ENCODE measurements at places on chromosomes 5 and 9.

DNA sequence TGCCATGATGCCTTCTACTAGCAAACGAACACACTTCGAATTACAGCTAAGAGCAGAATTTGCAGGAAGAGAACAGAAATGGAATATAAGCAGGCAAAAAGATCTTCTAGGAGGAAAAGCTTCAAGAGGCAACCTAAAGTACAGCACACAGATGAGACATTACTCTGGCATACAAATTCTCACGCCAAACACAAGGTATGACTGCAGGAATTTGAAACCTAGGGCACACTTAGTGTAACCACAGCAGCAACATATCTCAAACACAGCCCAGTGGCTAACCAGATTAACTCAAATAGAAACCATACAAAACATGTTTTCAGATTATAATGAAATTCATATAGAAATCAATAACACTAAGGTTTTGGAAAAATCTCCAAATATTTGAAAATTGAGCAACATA is 481.0 kb upstream of the RGMB start:
- DNase-seq = no peak

DNA sequence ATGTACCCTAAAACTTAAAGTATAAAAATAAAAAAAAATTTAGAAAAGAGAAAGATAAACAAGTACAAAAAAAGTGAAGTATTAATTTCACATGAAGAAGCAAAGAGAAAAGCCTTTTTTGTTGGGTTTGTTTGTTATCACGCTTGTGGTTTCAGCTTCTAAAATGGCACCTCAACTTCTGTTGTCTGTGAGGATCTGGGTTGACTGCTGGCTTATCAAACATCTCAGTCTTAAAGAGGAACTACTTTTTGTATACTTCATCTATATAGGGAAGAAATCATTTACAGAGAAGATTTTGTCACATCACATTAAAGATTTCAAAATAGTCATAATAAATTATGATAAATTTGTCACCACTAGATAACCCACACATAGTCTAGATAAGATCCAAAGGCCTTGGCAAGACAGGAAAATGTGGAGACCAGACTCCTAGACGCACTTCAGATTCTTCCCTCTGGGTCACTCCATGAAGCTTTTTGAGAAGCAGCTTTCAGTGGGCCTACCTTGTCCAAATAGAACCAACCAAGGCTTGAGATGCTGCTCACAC is 8.8 kb upstream of the ADGRV1 start:
- no peak for DNase-seq

DNA sequence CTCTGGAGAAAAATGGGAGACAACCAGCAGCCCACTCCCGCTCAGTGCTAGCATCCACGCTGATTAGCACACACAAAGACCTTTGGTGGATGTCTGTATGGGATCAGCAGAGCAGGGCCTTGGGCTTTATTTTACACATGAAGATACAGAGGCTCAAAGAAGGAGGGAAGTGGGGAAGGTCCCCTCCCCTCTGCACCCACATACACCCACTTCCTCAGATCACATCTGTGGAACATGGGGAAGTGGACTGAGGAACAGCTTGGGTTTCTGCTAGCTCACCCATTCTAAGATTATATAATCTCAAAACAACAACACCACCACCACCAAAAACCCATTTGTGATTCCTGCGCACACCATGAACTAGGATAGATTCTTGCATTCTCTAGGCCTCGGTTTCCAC is 14.0 kb downstream of the GGTA1 start:
- no peak for DNase-seq

GRCh38 chr9:80797101-80797829 is 892.1 kb downstream of the TLE1 start:
- DNase-seq = no peak

- DNase-seq = no peak
Observed at GRCh38 chr9:137458194-137459151, 661 bp downstream of the NSMF start.

DNA sequence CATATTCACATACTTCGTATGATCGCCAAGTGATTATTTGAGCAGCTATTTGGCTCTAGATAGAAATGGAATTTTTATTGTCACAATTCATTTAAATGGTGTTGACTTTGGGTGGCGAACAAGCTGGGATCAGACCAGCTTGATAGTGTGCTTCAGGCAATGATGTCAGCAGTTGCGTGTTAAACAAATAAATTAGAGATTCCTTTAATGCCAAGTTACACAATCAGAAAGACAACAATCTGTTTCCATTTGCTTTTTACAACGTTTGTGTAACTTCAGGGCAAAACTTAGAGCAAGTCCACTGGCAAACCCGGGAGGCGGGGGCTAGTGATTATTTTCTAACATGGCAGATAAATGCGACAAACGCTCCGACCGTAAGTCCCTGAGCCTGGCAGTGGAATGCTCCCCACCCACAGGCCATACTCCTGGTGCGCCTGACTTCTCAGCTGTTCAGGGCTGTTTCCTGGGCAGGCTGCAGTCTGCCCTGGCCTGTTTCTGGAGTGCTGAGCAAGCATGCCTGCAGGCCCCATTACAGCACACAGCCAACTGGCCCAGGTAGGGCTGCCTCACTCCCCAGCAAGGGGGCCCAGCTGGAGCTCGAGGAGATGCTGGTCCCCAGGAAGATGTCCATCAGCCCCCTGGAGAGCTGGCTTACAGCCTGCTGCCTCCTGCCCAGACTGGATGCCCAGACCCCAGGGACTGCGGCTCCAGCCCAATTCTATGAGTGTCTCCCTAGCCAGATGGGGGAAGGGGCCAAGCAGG is 88.7 kb downstream of the BASP1 start:
- peak; percentile 86 for DNase-seq

DNA sequence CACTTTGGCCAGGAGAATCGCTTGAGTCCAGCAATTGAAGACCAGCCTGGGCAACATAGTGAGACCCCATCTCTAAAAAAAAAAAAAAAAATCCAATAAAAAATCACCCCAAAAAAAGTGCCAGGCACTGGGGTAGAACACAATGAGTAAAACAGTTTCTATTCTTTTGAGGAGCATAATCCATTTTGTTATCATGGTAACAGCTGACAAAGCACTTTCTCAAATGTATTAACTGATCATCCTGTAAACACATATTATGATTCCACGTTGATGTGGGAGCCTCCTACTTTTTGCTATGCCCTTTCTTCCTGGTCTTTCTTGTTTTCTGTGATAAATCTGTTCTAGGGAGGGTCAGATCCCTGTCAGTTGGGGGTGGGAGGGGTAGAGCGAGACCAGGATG is 20.7 kb upstream of the FAM13B start:
- no peak for DNase-seq

DNA sequence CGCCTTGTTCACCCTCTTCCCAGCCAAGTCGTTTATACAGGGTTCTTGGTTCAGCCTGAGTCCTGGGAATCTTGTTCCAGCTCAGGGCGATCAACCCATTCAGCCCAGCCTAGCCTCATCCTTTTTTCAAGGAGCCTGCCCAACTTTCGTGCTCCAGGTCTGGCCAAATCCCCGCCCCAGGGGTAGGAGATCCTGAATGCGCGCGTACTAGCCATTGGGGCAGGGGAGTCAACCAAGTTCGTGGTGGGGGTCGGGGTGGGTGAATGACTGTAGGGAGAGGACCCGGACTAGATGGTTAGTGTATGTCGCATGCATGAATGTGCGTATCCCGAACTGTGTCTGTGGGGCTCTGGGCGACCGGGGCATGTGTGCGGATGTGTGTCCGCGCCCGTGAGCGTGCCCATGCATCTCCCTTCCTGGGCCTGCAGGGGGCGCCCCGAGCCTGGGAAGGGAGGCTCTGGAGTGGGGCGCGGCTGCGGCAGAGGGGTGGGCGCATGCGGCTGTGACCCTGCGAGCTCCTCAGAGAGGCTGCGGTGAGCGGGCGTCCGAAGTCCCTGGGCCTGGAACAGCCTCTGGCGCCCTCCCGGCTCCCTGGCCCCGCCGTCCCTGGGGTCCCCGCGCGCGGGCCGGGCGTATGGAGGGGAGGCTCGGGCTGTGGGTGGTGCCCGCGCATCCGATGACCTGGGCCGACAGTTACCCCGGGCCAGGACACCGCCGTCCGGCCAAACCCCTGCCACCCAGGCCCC is 8.7 kb downstream of the CCL21 start:
- peak; percentile 92 for DNase-seq

- DNase-seq = no peak
Observed at GRCh38 chr9:98442541-98442940, 187.1 kb upstream of the TBC1D2 start.

- no peak for DNase-seq
Observed at GRCh38 chr9:93896496-93897033, 58.6 kb downstream of the BARX1 start.

DNA sequence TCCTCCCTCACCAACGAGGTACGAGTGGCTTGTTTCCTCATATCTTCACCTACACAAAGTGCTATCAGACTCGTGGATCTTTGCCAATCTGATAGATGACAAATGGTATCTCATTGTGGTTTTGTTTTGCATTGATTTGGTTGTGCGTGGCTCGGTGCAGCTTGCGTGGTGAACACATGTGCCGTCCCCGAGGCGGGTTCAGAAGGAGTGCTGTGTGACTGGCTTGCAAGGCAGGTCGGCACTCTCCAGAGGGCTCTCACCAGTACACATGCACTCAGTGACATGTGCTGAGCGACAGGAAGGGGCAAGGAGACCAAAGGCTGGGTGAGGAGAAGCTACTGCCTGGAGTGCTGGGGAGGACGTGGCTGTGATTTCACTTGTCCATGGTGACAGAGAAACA is 95.3 kb upstream of the PITX1 start:
- DNase-seq = no peak

GRCh38 chr5:143514616-143515335 is 111.3 kb upstream of the NR3C1 start:
- DNase-seq = no peak

DNA sequence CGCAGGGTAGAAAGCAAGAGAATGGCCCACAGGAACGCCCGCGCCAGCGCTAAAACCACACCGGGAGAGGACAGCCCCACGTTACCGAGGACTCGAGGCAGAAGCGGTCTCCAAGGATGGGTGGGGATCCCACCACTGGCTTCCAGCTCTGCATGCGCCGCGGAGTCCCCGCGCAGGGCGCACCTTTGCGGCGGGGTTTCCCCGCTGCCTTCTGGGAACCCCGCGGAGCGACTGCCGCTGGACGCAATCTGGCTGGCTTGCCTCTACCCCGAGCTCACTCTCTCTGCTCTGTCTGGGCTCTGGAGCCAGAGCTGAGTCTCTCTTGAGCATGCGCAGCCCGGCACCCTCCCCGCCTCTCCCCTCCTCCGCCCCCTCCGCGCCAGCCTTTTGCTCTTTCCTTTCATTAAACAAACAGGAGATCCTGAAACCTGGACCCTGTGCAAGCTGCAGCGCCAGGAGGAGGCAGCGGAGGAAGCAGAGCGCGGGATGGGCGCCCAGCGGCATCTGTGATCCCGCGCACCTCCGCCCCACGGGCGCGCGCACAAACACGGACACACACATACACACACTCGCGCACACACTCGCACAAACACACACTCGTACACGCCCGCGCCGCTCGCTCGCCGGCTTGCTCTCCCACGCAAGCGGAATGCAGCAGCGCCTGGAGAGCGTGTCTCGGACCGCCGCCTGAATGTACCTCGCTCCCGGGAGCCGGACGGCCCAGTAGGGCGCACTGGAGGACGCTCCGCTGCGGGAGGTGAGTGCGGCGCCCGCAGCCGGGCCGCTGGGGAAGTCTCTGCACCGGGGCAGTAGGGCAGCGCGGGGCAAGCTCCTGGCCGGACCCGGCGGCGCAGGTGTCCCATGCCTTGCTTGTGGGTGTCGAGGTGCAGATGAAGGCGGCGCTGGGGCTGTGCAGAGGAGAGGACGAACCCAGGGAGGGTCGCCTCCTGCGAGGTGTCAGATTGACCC is at the start of gene PLPPR1:
Gene PLPPR1 (plus strand): TSS at position 382 of the 969 bp plus-strand sequence.
- peak; percentile 84 for DNase-seq

DNA sequence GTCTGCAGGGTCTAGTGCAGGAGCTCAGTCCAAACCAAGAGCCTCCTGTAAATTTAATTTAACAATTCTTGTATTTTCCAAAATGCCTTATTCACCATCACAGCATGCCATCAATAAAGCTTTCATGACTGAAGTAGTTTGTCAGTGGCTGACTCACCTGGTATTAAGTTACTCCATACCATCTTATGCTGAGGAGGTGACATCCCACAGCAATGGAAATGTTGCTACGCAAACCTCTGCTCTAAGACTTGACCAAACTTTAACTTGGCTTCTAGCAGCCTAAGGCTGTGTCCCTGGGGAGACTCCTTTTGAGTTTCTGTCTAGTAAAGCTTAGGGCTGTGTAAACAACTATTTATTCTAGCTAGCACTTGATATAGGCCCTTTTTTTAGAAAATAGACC is 1231.3 kb upstream of the CDH18 start:
- no peak for DNase-seq

DNA sequence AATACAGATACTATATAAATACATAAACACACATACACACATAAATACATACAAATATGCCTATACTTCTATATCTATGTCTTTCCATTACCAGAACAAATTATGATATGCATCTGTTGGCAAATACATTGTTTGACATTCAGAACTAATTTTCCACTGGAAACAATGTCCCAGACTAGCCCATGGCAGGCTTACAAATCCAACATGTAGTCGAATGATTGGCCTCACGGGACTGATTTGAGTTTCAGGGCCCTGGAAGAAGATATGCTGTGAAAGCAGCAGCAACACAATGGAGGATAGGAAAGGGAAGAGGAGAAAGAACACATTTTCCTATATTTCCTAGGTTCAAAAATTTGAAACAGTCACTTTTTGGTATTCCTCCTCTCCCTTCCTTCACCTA is 881.1 kb upstream of the DMAC1 start:
- DNase-seq = no peak

GRCh38 chr9:21871256-21871975 is 69.0 kb downstream of the MTAP start:
- no peak for DNase-seq

DNA sequence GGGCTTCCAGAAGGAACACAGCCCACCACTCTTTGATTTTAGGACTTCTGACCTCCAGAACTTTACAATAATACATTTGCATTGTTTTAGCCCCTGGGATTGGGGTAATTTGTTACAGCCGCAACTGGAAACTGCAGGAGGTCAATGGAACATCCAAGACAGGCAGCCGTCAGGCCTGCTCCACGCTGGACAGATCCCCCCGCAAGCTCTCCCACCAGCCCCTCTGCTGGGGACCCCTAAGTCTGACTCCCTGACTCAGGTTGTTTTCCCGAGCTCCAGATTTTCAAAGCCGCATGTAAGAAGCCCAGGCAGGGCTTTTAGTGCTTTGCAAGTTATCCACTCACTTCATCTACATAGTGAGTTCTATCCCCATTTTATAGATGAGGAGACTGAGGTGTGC is 127.6 kb downstream of the PAX5 start:
- DNase-seq = no peak

- DNase-seq = no peak
Observed at GRCh38 chr9:101995231-101995630, 256.8 kb upstream of the GRIN3A start.

- peak; percentile 65 for DNase-seq
Observed at GRCh38 chr5:2223303-2223702, 340.6 kb upstream of the IRX4 start.
